ENCODE measurements at places on chromosomes 1 and 21. TPM values are rescaled to one million over a fixed set of nuclear protein-coding genes. Genes with fewer than 3 reads are reported as not detected.
A peak's percentile ranks its signal among the peaks of the same experiment; 100 is the strongest.

- DNase-seq: no peak
Observed at GRCh38 chr1:4674117-4674516, 19.7 kb downstream of the AJAP1 start.

DNA sequence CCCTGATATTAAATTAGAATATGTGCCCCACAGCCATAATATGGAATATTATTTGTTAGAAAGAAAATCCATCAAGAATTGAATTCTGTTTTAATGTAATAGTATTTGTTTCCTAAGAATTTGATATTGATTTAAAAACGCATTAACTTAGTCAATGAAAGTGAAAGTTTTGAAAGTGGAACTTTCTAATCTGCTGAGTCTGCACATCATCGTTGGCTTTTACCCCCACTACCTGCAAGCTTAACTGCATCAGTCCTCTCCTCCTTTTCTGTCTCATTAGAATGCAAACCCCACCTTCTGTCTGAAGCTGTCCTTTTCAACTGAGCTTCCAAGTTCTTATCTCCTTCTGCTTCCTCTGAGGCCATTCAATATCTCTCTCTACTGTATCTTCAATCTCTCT is 42.5 kb downstream of the XCL1 start:
- no peak for DNase-seq

- DNase-seq: no peak
Observed at GRCh38 chr1:19411612-19412011, 73.7 kb downstream of the CAPZB start.

DNA sequence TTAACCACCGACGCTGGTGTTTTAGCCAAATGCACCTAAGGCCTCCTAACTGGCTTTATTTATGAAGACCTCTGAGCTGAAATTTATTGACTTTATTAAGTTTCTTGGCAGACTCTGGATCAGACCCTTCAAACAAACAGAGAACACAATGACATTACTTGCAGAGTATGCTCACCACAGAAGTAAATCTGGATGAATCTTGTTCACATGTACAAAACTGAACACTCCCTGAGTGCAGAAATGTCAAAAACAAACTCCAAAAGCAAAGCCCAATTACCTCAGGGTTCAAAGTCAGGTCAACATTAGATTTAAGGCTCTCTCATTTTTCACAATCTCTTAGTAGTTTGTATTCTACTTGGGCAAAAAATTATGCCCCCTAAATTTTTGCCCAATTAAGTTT is 218.6 kb downstream of the SLC45A1 start:
- peak; percentile 13 for DNase-seq

DNA sequence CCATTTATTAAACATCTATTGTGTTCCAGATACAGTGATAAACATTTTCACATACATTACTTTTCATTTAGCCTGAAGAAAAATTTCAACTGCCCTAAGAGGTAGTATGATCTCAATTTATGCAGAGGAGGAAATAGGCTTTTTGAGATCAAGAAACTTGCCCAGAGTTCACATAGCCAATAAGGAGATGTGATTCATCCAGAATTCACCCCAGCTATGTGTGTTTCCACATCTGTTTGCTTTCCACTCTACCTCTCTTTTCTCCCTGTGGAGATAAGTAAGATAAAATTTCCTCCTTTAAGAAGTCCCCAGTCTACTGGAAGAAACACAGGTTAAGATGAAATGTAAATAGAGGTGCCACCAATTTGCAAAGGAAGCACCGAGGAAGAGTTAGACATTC is 199.7 kb upstream of the C8B start:
- peak; percentile 44 for DNase-seq

- DNase-seq: no peak
Observed at GRCh38 chr1:29991815-29992214, 731.6 kb downstream of the MATN1 start.

Gene MCOLN3
- not detected for total RNA-seq

Gene ARHGEF10L
- 5.0 TPM for total RNA-seq

Measured in IMR-90 (cell line).